Activated T-helper 1 cell treated with anti-CD3 and anti-CD28 coated beads, Interleukin-2, amount 50 U/mL, for 16 hours (primary cell): ENCODE measurements at places on chromosomes 7 and 10.

DNA sequence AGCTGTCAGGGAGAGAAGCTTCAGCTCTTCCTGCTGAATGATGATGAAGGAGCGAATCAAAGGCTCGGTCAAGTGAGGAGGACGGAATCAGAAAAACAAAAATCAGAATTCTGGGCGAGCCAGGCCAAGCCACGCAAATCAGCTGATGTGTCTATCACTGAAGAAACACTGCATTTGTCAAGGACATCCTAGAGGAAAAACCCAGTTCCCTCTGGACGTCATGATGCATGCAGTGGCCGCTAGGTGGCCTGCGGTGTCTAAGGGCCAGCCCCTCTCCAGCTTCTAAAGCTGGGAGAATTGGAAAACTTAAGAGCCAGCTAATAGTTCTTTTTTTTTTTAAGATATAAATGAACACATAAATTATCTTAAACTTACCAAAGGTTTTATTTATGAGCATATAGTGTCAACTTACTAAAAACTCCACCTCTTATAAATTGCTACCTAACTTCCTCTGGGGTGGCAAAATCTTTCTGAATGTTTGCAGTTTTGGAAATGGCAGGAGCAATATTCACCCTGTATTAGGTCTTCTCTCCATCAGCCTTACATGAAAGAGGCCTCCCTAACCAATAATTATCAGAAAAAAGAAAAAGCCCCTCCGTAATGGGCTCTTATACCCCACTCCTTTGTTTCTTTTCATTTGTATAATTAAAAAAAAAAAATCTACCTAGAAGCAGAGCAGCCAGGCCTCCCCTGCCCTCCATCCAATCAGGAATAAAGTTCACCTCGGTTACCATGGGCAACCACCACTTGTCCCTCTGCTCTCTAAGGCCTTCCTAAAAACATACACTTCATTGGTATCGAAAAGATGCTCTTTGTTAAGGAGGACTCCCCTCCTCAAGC lies 186.8 kb downstream of the USP6NL start:
- no peak for DNase-seq

GRCh38 chr7:92749327-92749755 lies 87.0 kb downstream of the CDK6 start:
- DNase-seq: no peak

GRCh38 chr10:71536332-71536731 lies 139.6 kb downstream of the CDH23 start:
- no peak for DNase-seq

GRCh38 chr10:14476641-14477407 lies 146.1 kb upstream of the FRMD4A start:
- no peak for DNase-seq

- DNase-seq: no peak
Measured at GRCh38 chr10:23173214-23174073, 18.7 kb upstream of the PTF1A start.

GRCh38 chr10:28812384-28813372 lies 135.4 kb downstream of the BAMBI start:
- DNase-seq: no peak

- DNase-seq: no peak
Measured at GRCh38 chr7:83413424-83413823, 235.5 kb downstream of the SEMA3E start.

DNA sequence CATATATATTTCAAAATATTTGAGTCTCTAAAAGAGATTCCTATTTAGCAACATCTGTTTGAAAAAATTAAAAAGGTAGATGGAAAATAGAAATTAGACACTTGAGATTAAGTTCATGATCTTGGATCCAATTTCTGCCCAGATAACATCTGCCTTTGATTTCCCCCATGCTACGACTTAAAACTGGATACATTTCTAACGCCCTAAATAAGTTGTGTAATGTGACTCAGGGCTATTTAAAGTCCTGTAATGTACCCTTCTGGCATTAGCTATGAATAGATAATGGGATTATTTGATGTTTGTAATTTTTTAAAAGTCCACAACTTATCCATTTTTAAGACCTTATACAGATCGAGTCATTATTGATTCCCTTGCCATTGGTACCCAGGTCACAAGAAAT lies 23.4 kb downstream of the CFAP43 start:
- no peak for DNase-seq

GRCh38 chr7:23065974-23066373 lies 39.6 kb upstream of the KLHL7 start:
- DNase-seq: no peak

DNA sequence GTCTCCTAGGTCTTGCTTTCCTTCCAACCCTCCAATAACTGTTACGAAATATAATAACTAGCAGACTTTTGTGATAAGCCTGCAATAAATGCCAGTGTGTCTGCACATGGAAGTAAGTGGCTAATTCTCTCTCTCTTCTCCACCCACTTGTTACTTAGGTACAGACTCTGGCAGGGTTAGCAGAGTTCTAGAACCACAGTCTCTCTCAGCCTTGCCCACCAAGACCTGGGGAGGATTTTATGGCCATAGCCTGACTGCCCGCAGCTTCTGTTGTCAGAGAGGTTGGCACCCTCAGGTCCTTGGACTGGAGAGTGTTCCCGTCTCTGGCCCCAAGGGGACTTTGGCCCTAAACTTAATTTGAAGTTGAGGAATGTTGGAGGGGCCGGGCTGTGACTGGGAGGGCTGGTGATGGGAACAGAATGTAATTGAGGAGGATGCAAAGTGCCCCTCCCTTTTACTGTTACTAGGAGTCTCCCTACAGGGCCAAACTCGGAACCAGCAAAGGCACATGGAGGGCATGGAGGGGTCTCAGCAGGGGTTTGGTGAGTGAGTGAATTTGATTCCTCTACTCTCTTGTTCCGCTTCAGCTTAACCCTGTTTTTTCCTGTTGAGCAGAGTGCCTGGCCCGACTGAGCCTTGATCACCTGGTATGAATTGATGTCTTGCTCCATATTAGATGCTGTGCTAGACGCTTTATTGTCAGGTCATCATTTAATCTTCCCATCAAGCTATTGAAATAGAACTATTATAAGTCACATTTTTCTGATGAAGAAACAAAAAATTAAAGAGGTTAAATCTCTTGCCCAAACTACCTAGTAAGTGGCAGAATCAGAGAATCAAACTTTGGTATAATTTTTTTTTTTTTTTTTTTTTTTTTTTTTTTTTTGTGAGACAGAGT lies 37.0 kb upstream of the LCOR start:
- DNase-seq: no peak

DNA sequence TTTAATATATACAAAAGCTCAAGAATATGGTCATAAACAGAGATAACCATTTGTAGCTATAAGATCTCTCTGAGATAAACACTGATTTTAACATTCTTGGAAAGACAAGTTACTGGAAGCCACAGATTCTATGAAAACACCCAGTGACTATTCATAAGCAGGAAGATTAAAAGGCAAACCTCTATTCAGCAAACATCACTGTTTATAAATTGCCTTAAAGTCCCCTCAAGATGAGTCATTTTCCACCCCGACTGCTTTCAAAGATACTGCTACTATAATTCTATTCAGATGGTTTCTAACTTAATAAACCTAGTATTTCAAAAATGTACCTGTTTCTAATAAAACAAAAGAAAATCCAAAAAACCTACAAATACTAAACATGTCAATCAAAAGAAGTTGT lies 21.0 kb downstream of the TM9SF3 start:
- no peak for DNase-seq

GRCh38 chr10:1158066-1158465 lies 101.9 kb downstream of the WDR37 start:
- DNase-seq: no peak
